Omental fat pad (tissue), 4 donors: ENCODE measurements at places on chromosomes 13 and 19.

GRCh38 chr13:44730099-44730498 lies 154.0 kb upstream of the TSC22D1 start:
- no peak for DNase-seq

- no peak for DNase-seq
These were observed 66.2 kb upstream of the GPR183 start for GRCh38 chr13:99373436-99373835.

DNA sequence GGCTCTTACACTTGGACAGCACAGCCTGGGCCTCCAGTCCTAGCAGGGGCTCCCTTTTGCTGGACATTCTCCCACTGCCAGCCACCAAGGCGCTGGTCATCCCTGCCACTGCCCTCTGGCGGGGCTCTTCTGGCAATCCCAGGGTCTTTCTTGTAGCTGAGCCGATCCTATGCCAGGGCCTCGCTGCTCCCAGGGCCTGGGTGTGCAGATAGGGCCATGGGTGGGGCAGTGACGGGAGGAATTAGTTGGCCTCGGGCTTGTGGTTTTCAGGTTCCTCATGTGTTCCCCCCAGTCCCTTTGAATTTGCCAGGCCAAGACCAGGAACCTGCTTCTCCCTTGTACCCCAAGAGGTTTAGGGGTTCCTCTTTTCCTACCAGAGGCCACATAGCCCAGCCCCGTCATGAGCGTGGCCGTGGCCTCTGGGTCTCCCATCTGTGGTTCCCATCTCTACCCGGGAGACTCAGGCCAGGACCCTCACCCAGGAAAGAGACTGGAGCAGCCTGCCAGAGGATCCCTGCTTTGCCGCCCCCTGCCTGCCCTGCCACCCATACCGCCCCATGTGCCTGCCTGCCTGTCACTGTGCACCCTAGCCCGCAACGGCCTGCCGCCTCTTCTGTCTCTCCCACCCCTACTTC lies 26.2 kb downstream of the TMED1 start:
- no peak for DNase-seq

- DNase-seq, result no peak
These were observed 9.4 kb downstream of the RFPL4AL1 start for GRCh38 chr19:55778331-55778730.

DNA sequence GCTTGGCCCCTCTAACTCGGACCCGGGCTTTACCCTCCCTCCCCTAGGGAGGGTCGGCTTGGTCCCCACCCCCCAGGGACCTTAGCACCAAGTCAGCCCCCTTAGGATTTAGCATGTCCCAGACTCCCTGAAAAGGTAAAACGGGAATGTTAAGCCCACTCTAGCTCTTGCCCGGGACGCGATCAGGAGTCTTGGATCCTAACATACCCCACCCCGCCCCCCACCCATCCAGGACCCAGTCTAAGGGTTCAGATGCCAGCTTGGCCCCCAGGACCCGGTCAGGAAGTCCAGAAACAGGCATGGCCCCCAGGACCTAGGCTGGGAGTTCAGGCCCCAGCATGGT lies 437 bp downstream of the EPOR start:
- DNase-seq, result no peak

DNA sequence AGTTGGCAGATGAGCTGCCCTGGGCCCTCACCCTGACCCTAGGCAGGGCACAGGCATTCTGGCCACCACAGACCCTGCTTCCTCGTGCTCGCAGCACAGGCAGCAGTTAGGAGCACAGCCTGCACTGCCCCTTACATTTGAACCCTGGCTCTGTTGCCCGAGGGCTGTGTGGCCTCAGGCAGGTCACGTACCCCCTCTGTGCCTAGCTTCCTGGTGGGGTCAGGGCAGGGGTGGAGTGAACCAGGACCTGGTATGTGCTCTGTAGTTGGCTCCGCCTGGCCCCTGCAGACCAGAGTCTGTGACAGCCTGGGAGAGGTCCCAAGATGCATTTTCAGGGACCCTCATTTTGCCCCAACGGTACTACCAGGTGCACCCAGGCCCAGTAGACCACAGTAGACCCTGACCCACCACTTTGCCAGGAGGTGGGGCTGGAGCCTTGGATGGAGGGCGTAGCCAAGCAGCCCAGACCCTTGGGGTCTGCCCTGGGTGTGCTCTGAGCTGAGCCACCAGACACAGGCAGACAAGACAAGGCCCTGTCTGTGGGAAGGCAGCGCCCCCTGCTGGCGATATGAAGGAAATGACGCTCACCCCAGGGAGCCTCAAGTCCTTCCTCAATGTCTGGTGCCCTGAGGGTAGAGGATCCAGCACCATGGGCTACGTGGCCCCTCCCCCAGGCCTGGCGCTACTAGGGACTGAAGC lies 9.1 kb downstream of the LYL1 start:
- DNase-seq, result no peak

- no peak for DNase-seq
These were observed 67.0 kb downstream of the FREM2 start for GRCh38 chr13:38753878-38754277.

DNA sequence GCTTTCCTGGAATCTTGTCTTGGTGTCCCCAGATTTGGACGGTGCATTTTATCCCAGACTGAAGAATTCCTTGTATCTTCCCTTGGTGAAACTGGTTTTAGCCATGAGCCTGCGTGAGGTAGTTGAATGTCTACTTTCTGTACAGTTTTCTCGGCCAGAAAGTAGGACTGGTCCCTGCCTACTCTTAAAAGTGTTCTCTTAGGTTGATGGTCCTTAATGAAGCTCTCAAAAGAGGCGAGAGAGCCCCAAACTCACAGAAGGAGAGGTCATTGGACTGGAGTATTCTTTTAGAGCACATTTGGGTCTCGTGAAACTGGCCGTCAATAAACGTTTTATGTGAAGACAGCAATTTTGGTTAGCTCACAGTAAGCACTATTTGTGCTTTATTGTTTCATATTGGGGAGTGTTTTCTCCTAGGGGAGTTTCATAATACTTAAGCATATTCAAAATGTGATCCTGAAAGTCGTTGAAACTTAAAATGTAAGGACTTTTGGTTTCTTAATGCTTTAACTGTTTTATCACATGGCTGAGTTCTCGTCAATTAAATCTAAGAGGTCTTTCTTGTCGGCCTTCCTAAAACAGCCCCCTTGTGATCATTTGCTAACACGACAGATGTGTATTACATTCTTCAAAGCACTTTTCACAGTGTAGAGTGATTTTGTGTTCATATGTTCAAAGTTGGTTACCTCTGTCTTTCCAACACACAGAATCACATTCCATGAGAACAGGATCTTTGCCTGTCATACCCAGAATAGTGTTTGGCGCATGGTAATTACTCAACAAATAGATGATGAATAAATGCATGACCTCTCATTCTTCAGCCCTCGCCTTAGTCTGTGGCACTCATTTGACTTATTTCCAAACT lies 889 bp downstream of the GTF2F2 start:
- DNase-seq, result no peak

DNA sequence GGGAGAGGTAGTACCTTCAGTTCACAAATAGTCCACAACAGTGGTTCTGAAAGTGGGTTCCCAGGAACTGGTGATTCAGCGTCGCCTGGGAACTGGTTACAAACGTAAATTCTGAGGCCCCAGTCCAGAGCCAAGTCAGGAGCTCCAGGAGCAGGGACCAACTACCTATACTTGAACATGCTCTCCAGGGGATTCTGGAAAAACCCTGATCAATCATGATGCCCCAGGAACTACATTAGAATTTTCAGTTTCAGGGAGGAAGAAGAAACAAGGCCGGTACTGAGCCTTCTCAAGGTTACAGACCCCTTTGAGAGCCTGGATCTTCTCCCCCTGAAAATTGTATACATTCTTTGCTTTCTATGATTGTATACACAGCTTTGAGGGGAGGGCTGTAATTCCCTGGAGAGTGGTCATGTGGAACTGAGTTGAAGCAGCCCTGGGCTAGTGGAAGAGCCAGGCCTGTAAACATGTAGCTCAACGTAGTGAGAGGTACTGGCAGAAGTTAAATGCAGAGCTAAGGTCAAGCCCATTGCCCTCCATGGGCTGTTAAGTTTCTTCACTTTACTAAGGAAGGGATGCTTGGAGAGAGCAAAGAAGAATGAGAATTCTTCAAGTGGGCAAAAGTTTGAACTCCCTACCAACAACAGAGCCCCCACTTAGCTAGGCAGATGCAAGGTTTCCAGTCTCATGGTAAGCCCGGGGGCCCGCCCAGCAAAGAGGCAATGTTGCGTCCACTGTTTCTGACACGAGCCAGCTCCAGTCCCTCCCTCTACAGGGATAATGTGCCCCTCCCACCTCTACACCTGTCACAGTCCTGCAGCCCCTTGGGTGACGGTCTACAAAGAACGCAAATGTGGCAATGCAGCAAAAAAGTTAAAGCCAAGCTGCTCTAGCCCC lies 17.0 kb downstream of the DOCK9 start:
- DNase-seq, result no peak
